ENCODE measurements at places on chromosomes 11 and 22. TPM values are rescaled to one million over a fixed set of nuclear protein-coding genes. Genes with fewer than 3 reads are reported as not detected.

GRCh38 chr11:122659676-122660554 is 4.4 kb downstream of the UBASH3B start:
- no peak for DNase-seq

GRCh38 chr11:75445315-75445953 is 12.4 kb upstream of the KLHL35 start:
- DNase-seq = peak; percentile 66

GRCh38 chr11:8002676-8003075 is 15.5 kb downstream of the EIF3F start:
- DNase-seq = no peak

GRCh38 chr11:69711822-69712801 is 8.3 kb upstream of the FGF19 start:
- no peak for DNase-seq

The TEAD1 gene
- polyA plus RNA-seq = 88.4 TPM

The PANX3 gene
- polyA plus RNA-seq = not detected

The CLDN5 gene
- 28.3 TPM for polyA plus RNA-seq

The CALCB gene
- polyA plus RNA-seq = not detected
